ENCODE measurements at places on chromosomes 6 and 20.

- DNase-seq: no peak
Measured at GRCh38 chr6:115896538-115897129, 164.1 kb downstream of the FRK start.

GRCh38 chr6:52024451-52025068 is 62.9 kb downstream of the PKHD1 start:
- no peak for DNase-seq

- no peak for DNase-seq
Measured at GRCh38 chr6:3778701-3779573, 27.4 kb upstream of the PXDC1 start.

- no peak for DNase-seq
Measured at GRCh38 chr20:51425347-51426106, 117.0 kb downstream of the NFATC2 start.

GRCh38 chr6:169230946-169231789 is 22.5 kb downstream of the THBS2 start:
- no peak for DNase-seq

GRCh38 chr20:33889312-33889711 is 78.2 kb downstream of the CHMP4B start:
- DNase-seq: no peak

- DNase-seq: no peak
Measured at GRCh38 chr6:46606338-46606737, 46.3 kb downstream of the CYP39A1 start.

DNA sequence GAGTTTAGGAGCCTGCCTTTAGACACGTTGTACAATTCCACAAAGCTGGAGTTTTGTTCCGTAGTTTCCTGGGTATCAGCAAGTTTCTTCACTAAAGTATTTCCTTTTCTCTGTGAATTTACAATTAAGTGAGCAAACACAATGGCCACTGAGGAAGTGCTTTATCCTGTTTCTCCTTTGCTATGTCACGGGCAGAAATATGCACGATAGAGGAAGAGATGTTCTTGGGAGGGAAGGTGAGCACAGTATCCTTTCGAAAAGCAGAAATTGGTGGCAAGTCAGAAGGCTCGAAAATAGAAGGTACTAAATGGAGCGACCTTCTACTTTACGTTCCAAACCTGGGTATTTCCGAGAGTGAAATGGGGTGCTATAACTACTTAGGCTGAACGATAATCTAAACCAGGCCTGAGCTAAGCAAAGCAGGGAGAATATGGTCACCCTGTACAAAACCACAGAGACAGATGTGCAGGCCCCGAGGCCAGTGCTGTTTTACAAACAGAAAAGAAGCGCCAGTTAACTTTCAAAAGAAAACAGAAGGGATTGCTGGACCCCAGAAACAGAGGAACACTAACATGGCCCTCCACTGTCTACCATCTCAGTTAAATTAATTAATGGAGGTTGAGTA is 259.6 kb downstream of the TBC1D7 start:
- no peak for DNase-seq

DNA sequence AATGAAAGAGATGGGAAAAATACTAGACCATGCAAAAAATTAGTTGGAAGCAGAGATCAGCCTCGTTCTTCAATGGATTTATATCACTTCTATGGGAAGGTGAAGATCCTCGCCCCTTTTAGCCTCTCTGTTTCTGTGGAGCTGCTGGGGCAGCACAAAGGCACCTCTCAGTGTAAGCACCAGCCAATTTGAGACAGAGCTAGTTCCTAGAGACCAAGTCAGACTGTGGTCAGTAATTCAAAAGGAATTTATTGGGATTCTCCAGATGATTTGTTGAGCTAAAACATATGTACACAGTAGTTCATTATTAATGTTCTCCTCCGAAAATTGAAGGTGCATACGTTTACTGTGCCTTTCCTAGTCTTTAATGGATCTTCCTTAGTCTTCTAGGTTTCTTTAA is 42.4 kb downstream of the SCGN start:
- no peak for DNase-seq

DNA sequence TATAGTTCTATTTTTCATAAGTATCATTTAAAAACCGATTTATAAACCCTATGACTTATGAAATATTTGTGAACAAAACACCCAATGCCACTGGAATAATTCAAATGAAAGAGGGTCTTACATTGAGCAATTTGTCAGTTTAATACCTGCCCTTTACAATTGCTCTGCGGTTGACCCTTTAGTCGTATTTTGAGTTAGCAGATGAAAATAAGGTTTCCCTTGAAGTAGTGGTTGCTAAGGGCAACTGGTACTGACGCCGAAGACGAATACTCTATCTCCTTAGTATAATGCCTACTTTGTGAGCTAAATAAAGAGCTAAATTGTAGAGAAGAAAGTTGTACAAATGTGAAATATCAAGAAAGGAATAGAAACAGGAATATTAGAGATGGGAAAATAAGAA is 69.4 kb downstream of the KCNQ5 start:
- no peak for DNase-seq

DNA sequence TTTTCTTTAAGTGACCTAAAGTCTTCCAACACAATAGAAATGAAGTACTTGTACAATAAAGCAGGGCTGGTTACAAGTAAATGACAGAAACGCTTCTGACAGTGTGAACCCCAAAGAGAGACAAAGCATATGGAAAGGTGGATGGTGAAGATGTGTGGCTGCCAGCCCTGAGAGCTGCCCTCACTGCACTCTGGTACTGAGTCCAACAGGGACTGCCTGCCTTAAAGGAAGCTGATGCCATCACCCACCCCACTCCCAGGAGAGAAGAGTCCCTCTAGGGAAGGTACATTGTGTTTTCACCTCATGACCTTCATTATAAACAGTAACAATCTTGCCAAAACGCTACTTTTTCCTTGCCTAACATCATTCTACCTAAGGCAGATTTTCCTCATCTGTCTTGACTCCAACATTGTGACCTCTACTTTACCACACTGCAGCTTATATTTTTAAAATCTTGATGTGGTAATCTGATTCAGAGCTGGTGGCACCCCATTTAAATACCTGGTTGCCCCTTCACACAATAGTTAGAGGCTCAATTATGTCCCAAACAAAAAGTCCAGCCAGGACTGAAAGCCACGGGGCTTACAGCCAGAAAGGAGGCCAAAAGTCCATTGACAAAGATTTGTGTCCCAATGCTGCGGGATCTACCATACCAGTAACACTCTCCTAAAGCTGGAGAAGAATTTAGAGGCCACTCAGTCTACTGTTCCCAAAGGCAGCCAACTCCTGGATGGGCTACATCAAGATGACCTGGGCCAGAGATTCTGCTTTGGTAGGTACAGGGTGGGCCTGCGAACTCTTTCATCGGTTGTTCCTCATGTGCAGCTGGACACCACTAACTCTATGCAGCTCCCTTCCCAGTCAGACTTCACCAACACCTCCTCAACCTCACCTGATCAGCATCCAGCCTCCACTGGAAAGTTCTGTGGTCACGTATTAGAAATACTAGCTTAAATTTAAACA is 4.4 kb downstream of the APMAP start:
- DNase-seq: no peak

DNA sequence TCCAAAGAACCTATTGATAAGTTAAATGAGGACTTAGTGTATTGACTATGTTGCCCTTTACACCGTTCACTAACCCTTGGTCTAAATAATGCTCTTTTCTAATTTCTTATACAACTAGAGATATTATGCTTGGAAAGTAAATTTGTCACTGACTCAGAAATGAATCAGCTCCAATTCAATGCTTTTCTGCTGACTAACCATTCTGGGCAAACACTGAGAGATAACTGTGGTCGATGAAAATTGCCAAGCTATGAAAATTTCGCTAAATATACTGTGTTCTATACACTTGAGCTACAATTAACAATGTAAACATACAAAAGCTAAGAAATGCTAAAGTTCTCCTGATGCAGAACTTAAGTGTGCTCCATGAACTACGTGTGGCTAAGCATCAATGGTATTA is 23.1 kb upstream of the FBXO9 start:
- no peak for DNase-seq

DNA sequence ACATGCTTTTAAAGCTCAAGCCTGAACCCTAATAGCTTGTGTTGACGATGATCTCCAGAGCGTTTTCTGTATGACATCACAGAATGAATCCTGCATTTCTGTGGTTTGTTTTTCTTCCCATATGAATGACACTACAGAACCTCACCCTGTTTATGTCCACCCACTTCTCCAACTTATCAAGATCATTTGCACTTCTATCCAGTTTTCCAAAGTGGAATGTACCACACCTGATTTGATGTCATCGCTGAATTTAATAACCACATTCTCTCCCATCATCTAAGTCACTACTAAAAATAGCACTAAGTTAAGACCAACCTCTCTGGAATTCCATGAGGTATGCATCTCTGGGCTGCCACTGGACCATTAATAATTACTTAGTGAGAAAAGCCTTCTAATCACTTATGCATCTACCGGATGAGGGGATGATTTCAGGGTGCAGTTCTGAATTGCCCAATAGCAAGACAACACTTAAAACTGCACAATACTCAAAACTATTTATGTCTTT is 33.3 kb upstream of the CITED2 start:
- DNase-seq: no peak

DNA sequence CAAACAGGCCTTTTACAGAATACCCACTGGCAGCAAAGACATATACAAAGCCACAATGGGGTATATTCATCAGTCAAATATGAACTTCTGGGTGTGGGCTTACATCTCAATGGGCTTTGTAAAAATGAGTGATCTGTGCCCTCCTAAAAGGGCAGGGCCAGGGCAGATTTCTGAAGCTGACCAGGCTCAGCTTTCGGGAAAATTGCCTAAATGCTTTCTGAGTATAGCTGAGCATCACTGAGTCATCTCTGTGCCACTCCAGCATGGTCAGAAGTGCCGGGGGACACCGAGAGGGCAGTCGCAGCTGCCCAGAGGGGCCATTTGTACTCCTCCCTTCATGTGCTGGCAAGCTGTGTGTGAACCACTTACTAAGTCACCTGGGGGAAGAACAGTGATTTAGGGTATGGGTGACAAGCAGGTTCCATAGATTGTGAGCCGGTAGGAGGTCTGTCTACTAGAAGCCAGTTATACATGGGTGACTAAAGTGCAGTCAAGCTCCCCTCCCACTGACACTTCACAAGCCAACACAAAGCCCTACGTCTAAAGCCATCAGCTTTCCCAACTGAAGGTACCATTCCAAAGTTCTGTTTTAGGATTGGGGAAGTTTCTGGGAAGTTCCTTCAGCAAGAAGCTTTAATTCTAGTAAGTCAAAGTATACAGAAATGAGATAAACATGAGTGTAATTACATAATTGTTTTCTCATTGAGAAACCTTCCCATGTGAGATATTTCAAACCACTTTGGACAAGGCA is 147.6 kb upstream of the TAB2 start:
- no peak for DNase-seq

DNA sequence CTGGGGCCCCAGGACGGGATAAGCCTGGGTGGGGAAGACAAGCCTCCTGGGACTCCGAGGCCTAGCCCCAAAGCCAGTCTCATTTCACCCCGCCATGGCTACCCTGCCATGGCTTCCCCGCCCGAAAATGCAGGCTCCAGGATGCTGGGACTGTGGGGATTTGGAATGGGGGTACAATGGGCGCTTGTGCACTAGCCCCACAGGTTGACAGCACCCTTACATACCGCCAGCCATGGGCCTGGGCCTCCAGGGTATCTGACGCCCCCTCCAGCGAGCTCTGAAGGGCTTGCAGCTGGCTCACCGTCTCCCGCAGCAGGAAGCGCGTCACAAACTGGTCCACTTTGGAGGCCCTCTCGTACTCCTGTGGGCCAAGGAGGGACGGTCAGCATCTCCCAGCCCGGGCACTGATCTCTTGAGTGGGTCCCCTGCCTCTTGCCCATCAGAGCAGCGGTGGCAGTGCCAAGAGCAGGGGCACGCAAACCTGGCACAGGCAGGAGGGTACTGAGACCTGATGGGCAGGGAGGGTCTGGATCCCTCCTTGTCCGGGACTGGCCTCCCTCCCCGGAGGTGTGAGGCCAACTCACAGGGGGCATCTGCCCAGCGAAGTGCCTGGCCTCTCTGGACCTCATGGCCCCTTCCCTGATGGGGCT is 2.0 kb upstream of the C20orf144 start:
- DNase-seq: no peak

- no peak for DNase-seq
Measured at GRCh38 chr6:153858529-153858928, 180.5 kb upstream of the OPRM1 start.

- no peak for DNase-seq
Measured at GRCh38 chr6:159047891-159048685, 3.3 kb upstream of the TAGAP start.

- no peak for DNase-seq
Measured at GRCh38 chr6:169665289-169665688, 36.5 kb downstream of the WDR27 start.
